MV-4-11 (cell line): ENCODE measurements at places on chromosomes 1 and 21.

DNA sequence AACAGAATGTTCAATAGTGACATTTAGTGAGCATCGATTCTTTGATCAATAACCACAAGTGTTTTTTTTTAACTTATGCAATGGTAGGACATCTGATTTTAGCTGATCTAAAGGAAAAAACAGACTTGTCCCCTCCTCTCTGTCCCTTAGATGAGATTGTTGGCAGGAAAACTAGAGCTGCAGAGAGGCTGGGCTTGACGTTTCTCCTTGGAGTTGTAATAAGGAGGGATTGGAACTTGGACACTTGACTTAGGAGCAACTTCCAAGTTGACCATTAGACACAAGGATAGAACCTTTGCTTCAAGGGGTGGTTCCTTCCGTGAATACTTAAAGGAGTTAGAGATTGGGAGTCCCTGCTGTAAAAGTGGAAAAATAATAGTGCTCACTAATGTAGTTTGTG is 49.9 kb downstream of the KAZN start:
- DNase-seq: no peak

GRCh38 chr1:26677306-26678115 is 18.3 kb upstream of the ARID1A start:
- peak; percentile 87 for DNase-seq

DNA sequence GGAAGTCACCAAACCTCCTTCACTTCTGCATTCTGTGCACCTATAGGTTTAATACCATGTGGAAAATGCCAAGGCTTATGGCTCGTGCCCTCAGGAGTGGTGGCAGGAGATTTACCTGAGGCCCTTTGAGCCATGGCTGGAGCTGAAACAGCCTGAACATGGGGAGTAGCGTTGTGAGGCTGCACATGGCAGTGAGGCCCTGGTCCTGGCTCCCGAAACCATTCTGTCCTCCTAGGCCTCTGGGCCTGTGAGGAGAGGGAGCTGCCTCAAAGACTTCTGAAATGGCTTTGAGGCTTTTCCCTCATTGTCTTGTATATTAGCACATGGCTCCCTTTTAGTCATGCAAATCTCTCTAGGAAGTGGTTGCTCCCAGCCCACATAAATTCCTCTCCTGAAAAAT is 20.6 kb downstream of the PTGFR start:
- DNase-seq: no peak

GRCh38 chr1:247824023-247824422 is at the start of gene OR14A16:
TSS of gene OR14A16 (minus strand) at chr1:247824119. CDS start at chr1:247815729, 8,390 bp downstream.
- DNase-seq: no peak

- no peak for DNase-seq
Observed at GRCh38 chr1:244283772-244284171, 167.9 kb downstream of the ADSS2 start.

DNA sequence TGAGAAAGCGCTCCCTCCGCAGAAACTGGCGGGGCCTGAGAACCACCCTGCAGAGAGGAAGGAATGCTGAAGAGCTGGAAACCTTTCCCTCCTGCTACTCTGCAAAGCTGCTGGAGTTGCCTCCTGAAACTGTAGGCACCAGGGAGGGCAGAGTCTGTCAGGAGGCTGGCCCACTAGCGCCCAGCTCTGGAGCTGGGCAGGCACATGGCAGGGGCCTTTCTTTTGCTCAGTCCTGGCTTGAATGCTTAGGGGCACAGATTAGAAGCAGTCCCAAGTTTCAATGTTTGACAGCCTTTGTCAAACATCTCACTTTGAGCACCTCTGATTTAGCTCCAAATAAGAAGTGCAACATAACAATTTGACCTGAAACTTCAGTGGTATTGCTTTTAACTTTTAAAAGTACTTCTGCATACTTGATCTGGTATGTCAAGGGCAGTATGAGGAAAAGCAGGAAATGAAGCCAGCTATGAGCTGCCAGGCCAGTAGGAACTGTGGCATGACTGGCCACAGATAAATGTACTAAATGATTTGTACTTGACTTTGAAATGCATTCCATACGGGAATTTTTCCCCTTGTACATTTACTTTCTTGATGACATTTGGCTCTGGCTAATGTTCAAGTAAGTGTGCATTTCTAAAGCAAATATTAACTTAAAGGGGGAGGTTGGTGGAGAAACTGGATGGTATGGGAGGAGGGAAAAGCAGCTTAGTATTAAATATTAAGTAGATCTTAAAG is 7.2 kb downstream of the C1orf116 start:
- DNase-seq: peak; percentile 48

DNA sequence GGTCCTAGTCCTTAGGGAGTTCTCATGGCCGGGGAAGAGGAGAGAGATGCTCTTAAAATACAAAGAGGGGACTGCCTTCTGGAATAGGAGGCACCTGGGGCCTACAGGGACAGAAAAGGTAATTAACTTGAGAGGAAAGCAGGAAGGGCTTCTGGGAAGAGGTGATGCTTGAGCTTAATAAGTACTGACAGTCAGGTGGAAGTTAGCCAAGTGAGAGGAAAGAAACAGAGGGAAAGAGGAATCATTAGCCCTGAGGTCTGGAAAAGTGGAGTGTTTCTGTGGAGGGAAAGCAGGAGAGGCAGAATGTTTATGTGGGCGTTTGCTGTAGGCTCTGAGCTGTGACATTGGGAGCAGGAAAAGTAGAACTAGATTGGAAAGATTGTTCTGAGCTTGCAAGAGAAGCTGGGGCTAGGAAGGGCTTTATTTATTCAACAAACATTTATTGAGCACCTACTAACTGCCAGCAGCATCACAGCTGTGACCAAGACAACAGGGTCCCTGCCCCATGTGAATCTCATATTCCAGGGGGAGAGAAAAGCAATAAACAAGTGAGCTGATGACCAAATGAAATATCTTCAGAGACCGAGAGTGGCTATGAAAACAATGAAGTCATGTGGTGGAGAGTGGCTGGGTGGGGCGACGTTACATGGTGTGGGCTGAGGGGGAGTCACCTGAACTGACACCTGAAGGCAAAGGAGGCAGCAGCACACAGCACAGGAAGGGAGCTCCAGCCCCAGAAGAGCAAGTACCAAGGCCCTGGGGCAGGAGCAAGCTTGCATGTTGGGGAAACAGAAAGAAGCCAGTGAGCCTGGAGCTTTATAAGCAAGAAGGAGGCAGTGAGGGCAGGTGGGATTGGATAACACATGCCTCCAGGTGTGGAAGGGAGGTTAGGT is 4.4 kb upstream of the FNDC5 start:
- no peak for DNase-seq

DNA sequence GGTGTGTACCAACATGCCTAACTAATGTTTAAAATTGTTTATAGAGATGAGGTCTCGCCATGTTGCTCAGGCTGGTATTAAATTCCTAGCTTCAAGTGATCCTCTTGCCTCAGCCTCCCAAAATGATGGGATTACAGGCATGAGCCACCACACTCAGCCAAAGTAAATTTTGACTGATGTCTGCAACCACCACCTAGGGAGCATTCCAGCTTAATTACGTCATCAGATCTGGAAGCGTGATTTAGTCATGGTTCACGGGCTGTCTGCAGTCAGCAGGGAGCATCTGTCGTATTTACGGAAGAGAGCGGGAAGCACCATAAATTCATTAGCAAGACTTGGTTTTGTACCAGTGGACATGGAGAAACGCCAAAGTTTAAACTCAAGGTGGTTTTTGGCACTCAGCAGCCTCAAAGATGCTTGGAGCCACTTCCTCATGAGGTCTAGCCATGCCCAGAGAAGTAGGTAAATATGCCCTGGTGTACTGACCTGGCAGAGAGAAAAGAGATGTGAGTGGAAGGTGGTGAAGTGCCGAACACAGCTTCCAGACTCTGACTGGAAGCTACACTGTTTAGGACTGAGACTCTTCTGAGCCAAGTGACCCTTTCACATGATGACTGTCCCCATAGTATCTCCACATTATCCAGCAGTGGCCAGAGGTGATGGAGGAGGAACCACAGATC is 60.8 kb upstream of the SLC35F3 start:
- no peak for DNase-seq

DNA sequence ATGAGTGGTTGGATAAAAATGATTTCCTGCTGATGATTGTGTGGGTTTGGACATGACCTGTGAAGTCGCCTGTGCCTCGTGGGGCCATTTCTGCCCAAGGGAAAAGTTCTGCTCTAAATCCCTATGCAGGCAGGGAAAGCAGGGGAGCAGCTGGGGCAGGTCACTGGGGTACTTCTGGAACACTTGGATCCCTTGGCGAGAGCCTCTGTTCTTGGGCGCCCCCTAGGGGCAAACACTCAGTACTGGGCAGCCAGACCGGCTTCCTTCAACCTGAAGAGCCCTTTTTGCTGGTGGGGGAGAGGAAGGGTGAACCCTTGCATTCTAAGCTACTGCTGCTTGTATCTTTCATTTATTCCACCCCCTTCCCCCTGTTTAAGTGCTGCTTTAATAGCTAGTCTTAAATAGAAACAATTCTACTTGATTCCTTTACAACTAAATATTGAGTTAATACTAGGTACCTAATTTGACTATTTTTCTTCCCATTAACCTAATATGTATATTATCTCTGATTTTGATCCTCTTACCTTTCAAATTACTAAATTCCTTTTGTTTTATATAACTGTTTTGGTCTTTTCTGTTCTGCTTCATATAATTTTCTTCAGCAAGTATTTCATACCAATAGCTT is 5.1 kb upstream of the CLEC20A start:
- peak; percentile 35 for DNase-seq

DNA sequence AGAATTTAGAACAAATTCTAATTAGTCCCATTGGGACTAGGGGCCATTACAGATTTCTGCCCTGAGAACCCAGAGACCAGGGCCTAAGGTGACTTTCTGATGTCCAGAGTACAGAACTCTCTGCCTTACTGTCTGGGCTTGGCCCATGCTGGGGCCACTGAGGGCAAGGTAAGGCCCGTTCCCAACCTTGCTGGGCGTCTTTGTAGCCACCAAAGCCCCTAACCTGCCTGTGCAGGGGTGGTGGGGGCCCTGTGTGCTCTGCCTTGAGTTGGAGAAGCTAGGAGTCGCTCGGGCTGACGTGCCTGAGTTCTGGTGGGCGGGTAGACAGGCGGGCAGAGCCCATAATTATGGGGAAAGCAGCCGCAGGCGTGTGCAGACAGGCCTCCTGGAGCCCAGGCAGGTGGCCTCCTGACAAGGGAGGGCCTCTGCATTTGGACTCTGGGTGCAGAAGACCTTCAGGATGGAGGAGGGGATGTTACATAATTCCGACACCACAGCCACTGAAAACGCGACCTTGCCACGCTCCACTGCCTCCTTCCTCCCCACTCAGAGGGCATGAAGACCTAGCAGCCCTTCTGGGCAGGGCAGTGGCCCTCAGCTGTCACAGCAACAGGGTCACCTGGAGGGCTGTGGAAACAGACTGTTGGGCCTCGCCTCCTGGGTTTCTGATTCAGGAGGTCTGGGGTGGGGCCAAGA is 239.9 kb upstream of the TMEM51 start:
- DNase-seq: peak; percentile 61

GRCh38 chr1:117615474-117615873 is 9.6 kb downstream of the TENT5C start:
- DNase-seq: peak; percentile 43
